Activated naive CD8-positive, alpha-beta T cell treated with anti-CD3 and anti-CD28 coated beads, Interleukin-2, amount 10 ng/mL, durations not matched to agents 7 days and 5 days (primary cell): ENCODE measurements at places on chromosomes 16 and 17. TPM values are rescaled to one million over a fixed set of nuclear protein-coding genes. Genes with fewer than 3 reads are reported as not detected.
A peak's percentile ranks its signal among the peaks of the same experiment; 100 is the strongest.

- H3K27ac ChIP-seq: peak overlapping the region; percentile 82
- peak overlapping the region; percentile 80 for H3K4me3 ChIP-seq
- no peaks in the 10 kb centered on the region for H3K27me3 ChIP-seq
- peaks cover 21% of the 10 kb centered on the region for H3K4me1 ChIP-seq
Measured at GRCh38 chr16:1526608-1527555, 6.6 kb upstream of the TMEM204 start.

DNA sequence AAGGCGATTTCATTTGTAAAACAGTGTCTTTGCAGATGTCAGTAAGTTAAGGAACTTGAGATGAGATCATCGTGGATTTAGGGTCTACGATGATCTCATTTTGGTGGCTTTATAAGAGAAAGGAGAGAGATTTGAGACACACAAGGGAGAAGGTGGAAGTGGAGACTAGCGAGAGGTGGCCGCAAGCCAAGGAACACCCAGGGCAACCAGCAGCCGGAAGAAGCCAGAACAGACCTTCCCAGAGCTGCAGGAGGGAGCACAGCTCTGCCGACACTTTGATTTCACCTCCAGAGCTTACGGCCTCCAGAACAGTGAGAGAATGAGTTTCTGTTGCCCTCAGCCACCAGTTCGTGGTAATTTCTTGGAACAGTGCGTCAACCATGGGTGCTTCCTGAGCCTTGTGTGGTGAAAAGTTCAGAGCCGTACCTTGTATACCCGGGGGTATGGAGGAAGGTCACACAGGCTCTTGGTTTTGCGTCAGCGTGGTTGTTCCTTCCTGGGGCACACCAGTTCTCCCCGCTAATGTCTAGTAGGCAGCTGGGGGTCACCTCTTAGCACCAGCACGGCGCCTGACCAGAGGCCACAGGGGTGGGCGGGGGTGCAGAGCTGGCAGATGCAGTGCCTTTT, 12.9 kb upstream of the SEC14L1 start:
- H3K4me3 ChIP-seq: peak overlapping the region; percentile 76
- peaks cover 37% of the 10 kb centered on the region for H3K4me1 ChIP-seq
- H3K27ac ChIP-seq: peak overlapping the region; percentile 93
- peak; percentile 73 for DNase-seq
- H3K27me3 ChIP-seq: no peaks in the 10 kb centered on the region

DNA sequence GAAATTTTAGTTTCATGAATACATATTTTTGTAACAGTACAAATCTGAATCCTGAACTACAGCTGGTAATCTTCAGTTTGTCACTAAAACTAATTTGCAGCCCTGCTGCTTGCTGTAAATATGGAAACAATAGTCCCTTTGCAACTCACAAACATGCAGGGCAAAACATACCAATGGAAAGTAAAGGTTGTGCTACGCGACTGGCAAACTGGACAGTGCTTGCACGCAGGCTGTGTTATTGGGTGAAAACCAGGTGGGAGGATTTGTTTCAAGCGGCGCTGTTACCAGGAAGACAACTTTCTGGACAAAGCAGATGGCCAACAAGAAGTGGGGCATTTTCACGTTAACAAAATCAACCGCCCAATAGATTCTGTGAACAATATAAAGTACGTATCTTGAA, 93.5 kb downstream of the CDYL2 start:
- H3K27ac ChIP-seq: no peak overlapping the region
- H3K4me1 ChIP-seq: no peaks in the 10 kb centered on the region

DNA sequence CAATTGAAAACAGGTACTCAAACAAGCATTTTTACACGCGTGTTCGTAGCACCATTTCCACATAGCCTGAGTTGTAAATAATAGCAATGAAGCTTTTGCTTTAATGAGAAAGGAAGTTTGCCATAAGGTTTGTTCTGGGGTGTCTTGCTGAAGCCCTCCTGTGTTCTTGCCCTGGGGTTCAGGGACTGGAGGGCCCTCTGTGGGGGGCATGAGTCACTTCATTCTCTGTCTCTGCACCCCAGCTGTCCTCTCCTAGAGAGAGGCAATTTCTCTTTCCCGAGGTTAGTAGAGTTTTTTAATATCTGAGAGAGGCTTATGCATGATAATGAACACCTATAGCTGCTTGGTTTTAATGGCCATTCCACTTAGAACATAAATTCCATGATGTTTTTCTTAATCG, 9.6 kb downstream of the AFMID start:
- DNase-seq: no peak
- H3K4me3 ChIP-seq: no peak overlapping the region
- H3K36me3 ChIP-seq: peaks cover 9% of the 10 kb centered on the region
- peaks cover 2% of the 10 kb centered on the region for H3K4me1 ChIP-seq

DNA sequence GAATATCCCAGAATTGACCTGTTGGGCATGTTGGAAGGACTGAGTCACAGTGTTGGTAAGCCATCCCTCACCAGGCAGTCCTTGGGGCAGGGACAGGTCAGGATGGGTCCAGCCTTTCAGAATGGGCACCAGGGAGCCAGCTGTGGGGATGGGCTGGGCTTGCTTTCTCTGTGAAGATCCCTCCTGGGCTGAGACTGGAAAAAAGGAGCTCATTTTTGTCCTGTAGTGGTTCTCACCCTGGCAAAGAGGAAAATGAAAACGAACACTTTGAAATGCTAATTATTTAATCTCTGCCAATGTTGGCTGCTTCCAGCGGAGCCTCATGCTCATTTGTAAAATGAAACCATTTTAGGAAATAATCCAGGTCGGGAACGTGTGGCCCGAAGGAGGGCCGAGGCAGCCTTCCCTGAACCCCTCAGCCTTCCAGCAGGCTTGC, 237.5 kb upstream of the SALL1 start:
- no peak for DNase-seq
- no peak overlapping the region for H3K4me3 ChIP-seq
- no peaks in the 10 kb centered on the region for H3K4me1 ChIP-seq
- H3K27me3 ChIP-seq: no peaks in the 10 kb centered on the region
- H3K36me3 ChIP-seq: no peaks in the 10 kb centered on the region
- H3K27ac ChIP-seq: no peak overlapping the region

DNA sequence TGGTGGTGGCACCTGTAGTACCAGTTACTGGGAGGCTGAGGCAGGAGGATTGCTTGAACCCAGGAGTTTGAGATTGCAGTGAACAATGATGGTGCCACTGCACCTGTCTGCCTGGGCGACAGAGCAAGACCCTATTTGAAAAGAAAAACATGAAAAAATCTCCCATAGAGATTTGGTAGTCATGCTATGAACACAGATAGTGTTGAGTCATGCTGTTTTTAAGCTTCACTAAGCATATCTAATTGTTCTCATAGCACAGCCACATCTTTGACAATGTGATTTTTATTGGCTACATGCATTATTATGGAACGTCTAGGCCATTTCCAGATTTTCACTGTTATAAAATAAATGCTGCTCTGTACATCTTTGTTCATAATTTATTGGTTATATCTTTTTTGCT, 6.0 kb downstream of the IL34 start:
- H3K4me3 ChIP-seq: no peak overlapping the region
- DNase-seq: no peak
- no peak overlapping the region for H3K27ac ChIP-seq
- peaks cover 6% of the 10 kb centered on the region for H3K27me3 ChIP-seq
- peaks cover 4% of the 10 kb centered on the region for H3K4me1 ChIP-seq

DNA sequence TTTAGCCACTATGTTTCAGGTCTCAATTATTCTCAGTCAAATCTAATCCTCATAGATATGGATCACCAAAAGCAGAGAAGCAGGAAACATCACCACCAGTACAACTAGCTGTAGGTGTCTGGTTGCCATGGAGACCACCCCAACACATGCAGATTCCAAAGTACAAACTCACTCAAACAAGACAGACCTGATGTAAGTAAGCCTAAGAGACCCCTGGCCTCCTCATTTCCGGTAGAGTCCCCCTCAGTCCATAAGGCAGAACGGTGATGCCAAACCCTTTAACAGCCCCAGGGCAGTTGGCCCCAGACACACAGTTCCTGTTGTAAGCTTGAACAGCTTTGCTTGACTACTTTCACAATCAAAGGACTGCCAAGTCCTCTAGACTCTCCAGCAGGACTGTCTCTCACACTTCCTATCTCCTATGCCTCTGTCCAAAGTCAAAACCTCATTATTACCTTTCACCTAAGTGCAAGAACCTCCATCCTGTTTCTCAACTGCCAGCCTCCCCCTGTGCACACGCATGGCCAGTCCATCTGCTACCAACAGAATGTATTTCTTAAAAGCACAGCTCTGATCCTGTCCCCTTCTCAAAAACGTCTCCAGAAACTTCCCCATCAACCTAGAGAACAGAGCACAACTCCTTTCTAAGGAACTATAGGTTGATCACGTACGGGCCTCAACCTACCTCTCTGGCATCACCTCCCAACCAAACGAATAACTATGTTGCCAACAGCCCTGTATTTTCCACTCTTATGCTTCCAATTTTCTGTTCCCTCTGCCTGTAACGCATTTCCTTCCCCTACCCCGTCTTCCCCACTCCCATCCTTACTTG, 23.9 kb downstream of the SLC39A11 start:
- DNase-seq: no peak
- H3K4me1 ChIP-seq: peaks cover 1% of the 10 kb centered on the region
- peaks cover 16% of the 10 kb centered on the region for H3K36me3 ChIP-seq
- H3K27me3 ChIP-seq: no peaks in the 10 kb centered on the region
- no peak overlapping the region for H3K4me3 ChIP-seq

GRCh38 chr17:73189417-73190099, 3.3 kb upstream of the COG1 start:
- no peak overlapping the region for H3K27ac ChIP-seq
- H3K4me3 ChIP-seq: no peak overlapping the region
- H3K27me3 ChIP-seq: no peaks in the 10 kb centered on the region
- DNase-seq: no peak
- H3K4me1 ChIP-seq: peaks cover 15% of the 10 kb centered on the region

GRCh38 chr17:77437017-77437416, 296.2 kb downstream of the SEC14L1 start:
- no peaks in the 10 kb centered on the region for H3K27me3 ChIP-seq
- peak overlapping the region; percentile 93 for H3K4me3 ChIP-seq
- peak overlapping the region; percentile 93 for H3K27ac ChIP-seq

GRCh38 chr16:73432850-73433730, 385.2 kb upstream of the ZFHX3 start:
- no peak overlapping the region for H3K27ac ChIP-seq
- no peaks in the 10 kb centered on the region for H3K36me3 ChIP-seq
- no peaks in the 10 kb centered on the region for H3K4me1 ChIP-seq
- H3K4me3 ChIP-seq: no peak overlapping the region
- H3K27me3 ChIP-seq: no peaks in the 10 kb centered on the region
- DNase-seq: no peak

- no peak overlapping the region for H3K4me3 ChIP-seq
- peaks cover 6% of the 10 kb centered on the region for H3K36me3 ChIP-seq
- DNase-seq: no peak
Measured at GRCh38 chr17:74694081-74694480, 18.6 kb downstream of the CD300LF start.

DNA sequence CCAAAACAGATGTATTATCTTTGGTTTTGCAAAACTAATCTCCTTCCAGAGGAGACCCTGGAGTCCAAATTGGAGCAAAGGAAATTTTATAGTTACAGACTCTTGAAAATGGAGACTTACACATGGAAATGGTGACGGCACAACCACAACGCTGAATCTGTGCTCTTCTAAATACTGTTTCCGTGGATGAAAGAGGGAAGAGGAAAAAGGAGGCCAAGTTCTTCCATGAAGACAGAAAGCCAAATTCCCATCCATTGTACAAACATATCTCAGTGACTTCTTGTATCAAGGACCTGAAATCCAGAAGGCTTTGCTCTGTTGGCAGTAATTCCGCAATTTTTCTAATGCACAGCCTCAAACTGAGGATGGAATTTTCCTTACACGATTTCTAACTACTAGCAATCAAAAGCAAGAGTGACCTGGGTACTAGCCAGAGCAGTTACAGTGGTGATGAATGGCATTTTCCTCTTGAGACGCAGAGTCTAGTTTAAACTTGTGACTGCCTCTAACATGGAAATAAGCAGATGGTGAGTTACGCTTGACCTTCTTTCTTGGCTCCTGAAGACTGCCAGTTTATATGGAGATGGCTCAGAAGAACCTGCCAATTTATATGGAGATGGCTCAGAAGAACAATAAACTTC, 38.5 kb downstream of the VPS53 start:
- H3K27me3 ChIP-seq: no peaks in the 10 kb centered on the region
- DNase-seq: no peak
- H3K27ac ChIP-seq: no peak overlapping the region
- no peaks in the 10 kb centered on the region for H3K4me1 ChIP-seq
- no peak overlapping the region for H3K4me3 ChIP-seq

GRCh38 chr17:50946223-50946890, 80.2 kb upstream of the TOB1 start:
- H3K4me1 ChIP-seq: peaks cover 30% of the 10 kb centered on the region
- H3K36me3 ChIP-seq: peaks cover 1% of the 10 kb centered on the region
- no peak overlapping the region for H3K4me3 ChIP-seq
- DNase-seq: no peak
- H3K27ac ChIP-seq: no peak overlapping the region
- no peaks in the 10 kb centered on the region for H3K27me3 ChIP-seq

- peaks cover 8% of the 10 kb centered on the region for H3K27me3 ChIP-seq
- H3K27ac ChIP-seq: no peak overlapping the region
- DNase-seq: no peak
- H3K4me3 ChIP-seq: no peak overlapping the region
- peaks cover 16% of the 10 kb centered on the region for H3K4me1 ChIP-seq
Measured at GRCh38 chr16:55499951-55500529, 8.8 kb upstream of the LPCAT2 start.

- H3K36me3 ChIP-seq: peaks cover 41% of the 10 kb centered on the region
- no peaks in the 10 kb centered on the region for H3K27me3 ChIP-seq
- DNase-seq: no peak
- H3K4me1 ChIP-seq: peaks cover 26% of the 10 kb centered on the region
- peak overlapping the region; percentile 80 for H3K27ac ChIP-seq
Measured at GRCh38 chr17:67138392-67138791, 94.0 kb downstream of the CACNG1 start.

DNA sequence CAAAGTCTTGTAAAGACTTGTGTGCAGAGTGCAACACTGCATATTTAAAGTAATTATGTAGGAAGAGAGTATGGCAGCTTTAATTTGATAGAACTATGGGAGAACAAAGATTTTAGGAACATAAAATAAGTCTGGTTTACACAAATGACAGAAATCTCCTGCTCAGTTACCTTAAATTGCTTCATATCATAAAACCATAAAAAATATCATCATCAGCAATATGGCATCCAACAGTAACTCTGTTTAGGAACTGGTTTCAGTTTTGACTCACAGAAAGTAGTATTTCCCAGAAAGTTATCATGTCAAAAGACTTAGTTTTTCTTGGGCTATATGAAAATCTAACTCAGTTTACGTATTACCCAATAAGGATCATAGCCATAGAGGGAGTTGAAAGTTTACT, 292.1 kb upstream of the PMFBP1 start:
- H3K27me3 ChIP-seq: no peaks in the 10 kb centered on the region
- H3K36me3 ChIP-seq: peaks cover 10% of the 10 kb centered on the region
- no peak overlapping the region for H3K4me3 ChIP-seq
- no peak overlapping the region for H3K27ac ChIP-seq
- peaks cover 3% of the 10 kb centered on the region for H3K4me1 ChIP-seq

- H3K27ac ChIP-seq: no peak overlapping the region
- H3K27me3 ChIP-seq: peaks cover 2% of the 10 kb centered on the region
- H3K4me1 ChIP-seq: peaks cover 18% of the 10 kb centered on the region
- no peak overlapping the region for H3K4me3 ChIP-seq
- no peak for DNase-seq
- H3K36me3 ChIP-seq: no peaks in the 10 kb centered on the region
Measured at GRCh38 chr17:82218349-82219075, 5.9 kb upstream of the CCDC57 start.

PPP1R9B gene
- total RNA-seq: 116 TPM

CCL16 gene
- total RNA-seq: not detected

CA7 gene
- not detected for total RNA-seq

CX3CL1 gene
- total RNA-seq: not detected

LRRC75A gene
- total RNA-seq: 6.2 TPM

DNAH9 gene
- not detected for total RNA-seq

HNF1B gene
- 0.30 TPM for total RNA-seq

CLEC19A gene
- not detected for total RNA-seq
